Renal cortical epithelial cell (primary cell): ENCODE measurements at places on chromosomes 2 and 18. TPM values are rescaled to one million over a fixed set of nuclear protein-coding genes. Genes with fewer than 3 reads are reported as not detected.

- DNase-seq, result no peak
These were observed 4.4 kb upstream of the TWIST2 start for GRCh38 chr2:238843476-238843875.

DNA sequence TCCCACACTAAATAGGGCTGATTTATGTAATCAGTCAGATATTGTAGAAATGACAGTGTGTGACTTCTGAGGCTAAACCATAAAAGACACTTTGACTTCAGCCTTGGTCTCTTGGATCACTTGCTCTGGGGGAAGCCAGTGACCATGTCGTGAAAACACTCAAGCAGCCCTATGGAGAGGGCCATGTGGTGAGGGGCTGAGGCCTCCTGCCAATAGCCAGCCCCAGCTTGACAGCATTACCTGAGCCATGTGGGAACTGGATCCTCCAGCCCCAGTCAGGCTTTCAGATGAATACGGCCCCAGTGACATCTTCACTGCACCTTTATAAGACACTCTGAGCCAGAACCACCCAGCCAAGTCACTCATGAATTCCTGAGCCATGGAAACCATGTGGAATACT, 20.8 kb downstream of the TNS1 start:
- DNase-seq, result no peak

Gene STARD6
- total RNA-seq, result 0.15 and 0.69 TPM in 2 replicates

- peak; percentile 66 for DNase-seq
These were observed 34.0 kb downstream of the FHOD3 start for GRCh38 chr18:36331521-36331971.

DNA sequence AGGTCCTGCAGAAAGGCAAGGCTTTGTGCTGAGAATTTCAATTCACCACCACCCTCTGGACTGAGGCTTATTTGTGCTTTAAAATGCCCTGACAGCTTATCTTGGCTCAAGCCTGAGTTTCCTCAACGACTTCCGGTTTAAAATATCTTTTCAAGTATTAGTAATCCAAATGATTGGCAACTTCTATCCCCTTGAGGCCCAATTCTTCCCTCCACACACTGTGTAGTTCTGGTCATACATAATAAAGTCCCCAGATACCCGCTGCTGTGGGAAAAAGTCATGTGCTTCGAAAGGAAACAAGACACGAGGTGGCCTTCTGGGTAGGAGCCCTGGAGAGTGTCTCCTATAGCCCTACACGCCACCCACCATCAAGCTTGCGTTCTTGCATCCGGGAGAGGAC, 393.4 kb downstream of the ALK start:
- DNase-seq, result no peak

GRCh38 chr2:85017411-85018048, 46.6 kb downstream of the KCMF1 start:
- DNase-seq, result peak; percentile 26

Gene MAP3K19
- not detected in 2 replicates for total RNA-seq

Gene DLGAP1
- 1.7 and 7.2 TPM in 2 replicates for total RNA-seq

GRCh38 chr2:132597831-132598230, 72.2 kb downstream of the LYPD1 start:
- DNase-seq, result no peak

Gene SLC30A3
- 0.10 TPM in 1 of 2 replicates, not detected in the other for total RNA-seq

GRCh38 chr2:108367014-108367413, 10.7 kb upstream of the SULT1C4 start:
- peak; percentile 75 for DNase-seq

Gene IMP4
- total RNA-seq, result 96.5 and 102 TPM in 2 replicates

DNA sequence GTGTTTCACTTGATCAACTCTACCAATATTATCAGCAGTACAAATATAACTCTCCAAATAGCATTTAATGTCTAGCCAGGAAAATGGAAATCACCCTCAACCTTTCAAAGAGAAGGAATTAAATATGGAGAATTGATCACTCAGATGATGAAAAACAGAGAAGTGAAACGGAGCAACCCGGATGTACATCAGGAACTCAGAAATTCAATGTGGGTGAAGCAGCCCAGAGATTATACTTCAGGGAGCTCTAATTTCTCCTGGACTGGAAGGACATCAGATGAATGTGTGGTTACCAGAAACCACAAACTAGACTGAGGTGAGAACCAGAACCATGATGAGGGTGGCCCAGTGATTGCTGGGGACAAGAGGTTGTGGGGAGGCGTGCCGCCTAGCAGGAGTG, 35.5 kb upstream of the COBLL1 start:
- DNase-seq, result no peak

- no peak for DNase-seq
These were observed 4.0 kb downstream of the SNORC start for GRCh38 chr2:232873909-232874641.

GRCh38 chr2:233112776-233113452, 52.8 kb downstream of the INPP5D start:
- no peak for DNase-seq

DNA sequence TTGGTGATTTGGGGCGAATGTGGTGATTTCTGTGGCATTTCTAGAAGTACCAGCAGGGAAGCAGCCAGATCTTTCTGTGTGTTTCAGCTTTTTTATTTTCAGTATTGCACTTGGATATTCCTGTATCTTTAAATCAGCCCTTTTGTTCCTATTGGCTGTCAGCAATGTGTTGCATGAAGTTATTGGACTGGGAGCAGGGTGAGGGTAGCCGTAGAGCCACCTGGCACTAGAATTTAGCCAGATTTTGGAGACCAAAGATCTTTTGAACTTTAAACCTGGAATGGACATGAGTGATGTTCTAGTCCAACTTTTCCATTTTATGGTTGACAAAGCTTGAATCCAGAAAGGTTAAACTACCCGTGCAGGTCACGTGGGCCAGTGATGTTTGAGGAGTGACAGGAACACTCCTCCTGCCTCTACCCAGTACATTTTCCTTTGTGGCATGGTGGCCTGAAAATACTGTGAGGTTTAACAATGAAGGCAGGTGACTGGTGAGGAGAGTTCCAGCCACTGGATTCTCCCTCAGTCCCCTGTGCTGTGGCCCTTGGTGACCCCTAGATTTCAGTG, 122.3 kb downstream of the NEDD4L start:
- DNase-seq, result no peak

Gene MOGAT1
- not detected in 2 replicates for total RNA-seq

Gene CAVIN2
- 1.6 and 4.3 TPM in 2 replicates for total RNA-seq

DNA sequence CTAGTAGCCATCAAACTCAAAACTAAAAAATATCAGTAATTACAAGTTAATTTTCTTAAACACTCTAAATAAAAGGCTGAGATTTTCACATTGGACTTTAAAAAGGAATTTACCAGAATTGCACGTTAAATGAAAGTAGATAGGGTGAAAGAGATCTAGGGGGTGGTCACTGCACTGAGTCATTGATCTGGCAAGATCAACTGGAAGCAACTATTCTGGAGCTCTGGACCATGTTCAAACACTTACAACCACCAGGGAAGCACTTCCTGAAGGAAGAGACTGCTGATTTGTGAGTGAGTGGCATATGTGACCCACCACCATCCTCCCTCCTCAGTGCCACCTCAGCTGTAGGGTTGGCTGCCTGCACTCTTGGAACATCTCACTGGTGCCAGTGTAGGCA, 111.8 kb downstream of the UGGT1 start:
- DNase-seq, result no peak

DNA sequence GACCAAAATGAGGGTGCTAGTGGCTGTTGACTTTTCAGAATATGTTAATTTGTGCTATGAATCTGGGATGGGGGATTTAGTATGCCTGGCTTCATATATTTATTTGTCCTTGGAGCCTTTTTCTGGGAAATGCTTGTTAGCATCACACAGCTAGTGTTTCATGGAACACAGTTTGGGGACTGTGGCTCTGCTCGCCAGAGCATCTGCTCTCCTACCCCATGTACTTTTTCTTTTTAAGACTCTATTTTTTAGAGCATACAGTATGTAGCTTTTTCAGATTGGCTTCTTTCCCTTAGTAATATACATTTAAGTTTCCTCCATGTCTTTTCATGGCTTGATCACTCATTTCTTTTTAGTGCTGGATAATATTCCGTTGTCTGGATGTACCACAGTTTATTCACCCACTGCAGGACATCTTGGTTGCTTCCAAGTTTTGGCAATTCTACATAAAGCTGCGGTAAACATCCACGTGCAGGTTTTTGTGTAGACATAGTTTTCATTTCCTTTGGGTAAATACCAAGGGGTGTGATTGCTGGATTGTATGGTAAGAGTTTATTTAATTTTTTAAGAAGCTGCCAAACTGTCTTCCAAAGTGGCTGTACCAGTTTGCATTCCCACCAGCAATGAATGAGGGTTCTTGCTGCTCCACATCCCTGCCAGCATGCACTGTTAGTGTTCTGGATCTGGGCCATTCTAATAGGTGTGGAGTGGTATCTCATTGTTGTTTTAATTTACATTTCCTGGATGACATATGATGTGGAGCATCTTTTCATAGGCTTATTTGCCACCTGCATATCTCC, 44.1 kb downstream of the EFR3B start:
- DNase-seq, result no peak

GRCh38 chr2:211744379-211744778, 794.2 kb downstream of the ERBB4 start:
- no peak for DNase-seq

DNA sequence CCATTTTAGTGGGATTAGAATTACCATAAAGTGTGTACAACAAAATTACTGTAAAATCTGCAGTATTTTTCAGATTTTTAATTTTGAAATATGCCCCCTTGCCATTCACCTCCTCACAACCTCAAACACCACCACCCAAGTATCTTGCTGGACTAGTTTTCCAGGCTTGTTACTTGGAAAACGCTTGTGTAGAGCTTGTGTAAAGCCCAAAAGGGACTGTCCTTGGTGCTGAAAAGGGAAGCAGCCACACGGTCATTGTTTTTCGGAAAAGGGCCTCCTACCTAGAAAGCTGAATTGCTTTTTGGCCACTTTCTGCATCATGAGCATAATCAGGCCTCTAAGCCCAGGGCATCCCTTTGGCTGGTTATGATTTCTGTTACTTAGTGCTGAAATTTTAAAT, 563.4 kb downstream of the LRRTM4 start:
- DNase-seq, result peak; percentile 11

Gene ZNF236
- 6.1 and 14.5 TPM in 2 replicates for total RNA-seq

- no peak for DNase-seq
These were observed 276.2 kb downstream of the MYCN start for GRCh38 chr2:16216558-16216945.

GRCh38 chr18:29309366-29309765, 1132.4 kb upstream of the CDH2 start:
- DNase-seq, result no peak

DNA sequence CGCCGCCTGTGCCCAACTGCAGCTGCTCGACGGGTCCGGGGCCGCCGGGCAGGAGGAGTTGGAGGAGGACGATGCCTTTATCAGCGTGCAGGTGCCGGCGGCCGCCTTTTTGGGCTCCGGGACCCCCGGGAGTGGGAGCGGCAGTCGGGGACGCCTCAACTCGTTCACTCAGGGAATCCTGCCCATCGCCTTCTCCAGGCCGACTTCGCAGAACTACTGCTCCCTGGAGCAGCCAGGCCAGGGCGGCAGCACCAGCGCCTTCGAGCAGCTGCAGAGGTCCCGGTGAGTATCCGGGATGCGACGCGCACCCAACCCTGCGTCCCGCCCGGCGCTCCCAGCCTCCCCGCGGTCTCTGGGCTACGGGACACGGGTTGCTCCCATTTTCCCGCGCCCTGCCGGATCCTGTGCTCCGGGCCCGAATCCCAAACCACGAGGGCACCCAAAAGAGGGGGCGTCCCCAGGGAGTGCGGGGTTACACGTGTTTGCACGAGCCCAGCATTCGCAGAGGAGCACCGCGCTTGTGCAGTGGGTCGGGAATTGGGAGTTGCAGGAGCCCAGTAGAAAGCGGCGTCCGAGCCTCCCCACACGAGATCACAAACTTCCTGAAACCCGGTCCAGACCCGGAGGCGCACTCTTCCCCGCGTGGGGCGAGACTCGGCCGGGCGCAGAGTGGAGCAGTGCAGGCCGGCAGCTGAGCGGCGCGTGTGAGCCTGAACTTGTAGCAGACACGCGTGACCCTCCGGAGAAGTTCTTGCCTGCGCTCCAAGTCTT, 1.2 kb downstream of the CABLES1 start:
- DNase-seq, result no peak

DNA sequence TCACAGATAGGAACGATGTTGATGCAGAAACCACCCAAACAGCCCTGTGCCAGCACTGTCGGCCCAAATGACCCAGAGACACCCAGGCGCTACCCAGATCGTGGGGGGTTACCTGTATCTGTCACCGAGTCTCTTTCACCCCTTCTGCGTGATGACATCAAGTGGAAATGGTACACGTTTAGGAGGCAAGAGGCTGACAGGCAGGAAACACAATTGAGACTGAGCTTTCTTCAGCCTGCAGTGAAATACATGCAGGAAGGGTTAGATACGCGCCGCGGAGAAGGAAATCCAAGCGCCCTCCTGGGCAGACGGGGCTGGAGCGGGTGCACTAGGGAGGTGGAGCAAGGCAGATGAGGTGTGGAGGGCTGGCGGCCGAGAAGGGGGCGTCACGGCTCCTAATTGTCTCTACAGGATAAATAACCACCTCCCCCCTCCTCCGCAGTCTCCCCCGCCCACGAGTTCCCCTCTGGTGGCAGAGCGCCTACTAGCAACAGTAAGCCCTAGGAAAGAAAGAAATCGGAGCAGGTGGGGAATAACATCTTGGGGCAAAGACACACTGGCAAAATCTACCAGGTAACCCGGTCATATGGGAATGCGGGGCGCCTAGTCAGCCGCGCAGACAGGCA, at the start of gene RNF152:
TSS of gene RNF152 (minus strand) at position 325 of the 626 bp plus-strand sequence. CDS start 76,544 bp downstream, outside the sequence.
- DNase-seq, result peak; percentile 5

GRCh38 chr18:31079973-31080372, 22.2 kb downstream of the DSC2 start:
- no peak for DNase-seq

Gene MC5R
- total RNA-seq, result not detected in 2 replicates

DNA sequence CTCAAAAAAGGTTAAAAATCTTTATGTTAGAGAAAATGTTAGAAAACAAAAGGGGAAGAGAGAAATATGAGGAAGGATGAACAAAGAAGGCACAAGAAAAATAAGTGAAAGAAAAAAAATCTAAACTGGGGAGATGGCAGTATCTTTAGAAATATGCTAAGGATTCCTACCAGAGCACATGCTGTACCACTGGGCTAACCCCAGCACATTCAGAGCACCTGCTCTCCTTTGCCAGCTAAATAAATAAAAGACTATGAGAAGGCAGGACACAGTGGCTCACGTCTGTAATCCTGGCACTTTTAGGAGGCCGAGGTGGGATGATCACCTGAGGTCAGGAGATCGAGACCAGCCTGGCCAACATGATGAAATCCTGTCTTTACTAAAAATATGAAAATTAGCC, 92.2 kb upstream of the CDKL4 start:
- no peak for DNase-seq

- peak; percentile 87 for DNase-seq
These were observed 38.6 kb downstream of the ALPK2 start for GRCh38 chr18:58590254-58590653.

GRCh38 chr2:126749537-126749936, 93.6 kb downstream of the GYPC start:
- DNase-seq, result no peak
